NCI-H1417 treated with DMSO at 0.1 percent for 48 hours (cell line): ENCODE measurements at places on chromosomes 2 and 18.

DNA sequence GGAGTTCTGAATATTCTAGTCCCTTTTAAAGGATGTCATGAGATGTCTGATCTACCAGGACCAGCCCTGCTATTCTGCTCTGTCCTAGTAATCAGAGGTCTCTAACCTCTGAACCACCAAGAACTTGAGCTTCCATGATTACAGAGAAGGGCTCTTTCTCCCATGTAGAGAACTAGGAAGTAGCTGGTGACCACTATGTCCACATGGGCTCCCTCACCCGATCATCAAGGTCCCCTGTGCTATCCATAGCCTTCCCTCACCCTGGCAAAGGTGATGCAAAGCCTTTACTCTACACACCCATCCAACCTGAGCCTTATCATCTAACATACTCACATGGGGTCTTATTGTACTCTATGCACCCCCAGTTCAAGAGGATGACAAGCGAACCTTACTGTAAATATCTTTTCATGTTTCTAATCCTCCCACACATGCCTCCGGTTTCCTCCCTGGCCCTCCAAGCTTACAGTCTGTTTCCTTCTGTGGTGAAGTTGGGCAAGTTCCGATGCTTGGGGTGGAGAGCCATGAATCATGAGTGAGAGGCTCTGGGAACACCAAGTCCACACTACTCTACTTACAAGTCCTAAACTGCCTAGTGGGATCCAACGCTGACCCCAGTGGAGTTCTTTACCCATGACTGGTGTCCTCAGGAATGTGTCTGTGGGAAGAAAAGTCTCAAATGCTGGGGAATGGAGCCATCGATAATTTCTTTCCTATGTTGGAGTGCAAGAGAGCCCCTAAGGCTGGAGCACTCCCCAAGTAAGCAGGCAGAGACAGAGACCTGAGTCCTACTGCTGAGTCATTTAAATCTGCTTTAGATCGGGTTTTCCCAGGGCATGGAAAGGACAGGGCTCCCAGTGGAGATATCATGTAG lies 73.3 kb upstream of the KLF7 start:
- DNase-seq: no peak

DNA sequence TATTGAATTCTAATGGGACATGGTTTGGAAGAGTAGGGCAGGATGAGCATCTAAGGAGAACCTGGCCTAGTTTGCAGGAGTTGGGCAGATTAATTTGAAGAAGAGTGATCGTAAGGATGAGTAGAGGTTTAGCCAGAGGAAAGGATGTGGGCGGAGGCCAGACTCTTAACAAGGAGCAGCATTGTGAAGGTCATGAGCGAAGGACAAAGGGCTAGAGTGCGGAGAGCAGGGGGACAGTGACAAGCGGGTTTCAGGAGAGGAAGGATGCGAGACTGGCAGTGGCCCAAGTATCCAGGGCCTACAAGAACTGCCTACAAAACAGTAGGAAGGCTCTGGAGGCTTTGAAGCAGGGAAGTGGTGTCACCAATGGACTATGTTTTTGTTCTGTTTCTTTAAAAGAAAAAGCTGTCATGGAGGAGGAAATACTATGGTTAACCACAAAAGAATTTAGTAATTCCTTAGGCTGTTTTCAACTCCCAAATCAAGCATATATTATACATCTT lies 20.1 kb downstream of the SLC66A3 start:
- DNase-seq: no peak

- no peak for DNase-seq
These were observed 132.0 kb upstream of the HDAC4 start for GRCh38 chr2:239532859-239533258.

GRCh38 chr2:105364436-105365139 lies 27.2 kb downstream of the C2orf49 start:
- DNase-seq: no peak

GRCh38 chr2:119730671-119731177 lies 29.0 kb upstream of the PTPN4 start:
- no peak for DNase-seq

GRCh38 chr2:85250045-85250444 lies 77.7 kb downstream of the TGOLN2 start:
- DNase-seq: no peak

DNA sequence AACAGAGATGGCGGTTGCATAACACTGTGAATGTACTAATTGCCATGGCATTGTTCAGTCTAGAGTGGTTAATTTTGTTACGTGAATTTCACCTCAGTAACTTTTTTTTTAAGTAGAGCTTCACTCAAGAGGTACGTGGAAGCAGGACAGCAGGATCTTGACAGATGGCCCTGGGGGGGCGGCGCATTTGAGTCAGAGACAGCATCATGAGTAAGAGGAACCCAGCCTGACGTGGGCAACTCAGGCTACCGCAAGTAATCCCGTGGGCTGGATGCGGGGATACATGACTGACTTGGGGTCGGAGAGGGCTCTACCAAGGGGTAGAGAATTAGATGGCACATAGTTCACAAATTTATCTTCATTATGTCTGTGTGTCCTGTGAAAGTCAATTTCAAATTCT lies 38.1 kb upstream of the DAPL1 start:
- DNase-seq: no peak

- DNase-seq: no peak
These were observed 102.9 kb upstream of the EPB41L3 start for GRCh38 chr18:5646739-5647138.

DNA sequence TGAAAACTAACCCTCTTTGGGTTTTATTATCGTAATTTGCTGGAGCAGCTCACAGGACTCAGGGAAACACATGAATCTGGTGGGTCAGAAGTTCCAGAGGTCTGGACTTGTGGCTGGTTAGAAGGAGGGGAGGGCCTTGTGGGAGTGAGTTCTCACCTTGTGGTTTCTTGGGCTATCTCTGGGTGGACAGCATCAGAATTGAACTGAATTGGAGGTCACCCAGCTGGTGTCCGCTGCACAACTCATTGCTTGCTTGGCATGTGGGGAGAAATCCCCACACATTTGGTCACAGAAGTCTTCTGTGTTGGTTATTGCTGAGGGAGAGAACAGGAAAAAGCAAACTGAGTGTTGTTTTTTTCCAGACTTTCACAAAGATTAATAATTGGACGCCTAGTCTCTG lies 27.5 kb downstream of the ZNF892 start:
- no peak for DNase-seq

- DNase-seq: no peak
These were observed 267.3 kb upstream of the MC4R start for GRCh38 chr18:60639836-60640235.

DNA sequence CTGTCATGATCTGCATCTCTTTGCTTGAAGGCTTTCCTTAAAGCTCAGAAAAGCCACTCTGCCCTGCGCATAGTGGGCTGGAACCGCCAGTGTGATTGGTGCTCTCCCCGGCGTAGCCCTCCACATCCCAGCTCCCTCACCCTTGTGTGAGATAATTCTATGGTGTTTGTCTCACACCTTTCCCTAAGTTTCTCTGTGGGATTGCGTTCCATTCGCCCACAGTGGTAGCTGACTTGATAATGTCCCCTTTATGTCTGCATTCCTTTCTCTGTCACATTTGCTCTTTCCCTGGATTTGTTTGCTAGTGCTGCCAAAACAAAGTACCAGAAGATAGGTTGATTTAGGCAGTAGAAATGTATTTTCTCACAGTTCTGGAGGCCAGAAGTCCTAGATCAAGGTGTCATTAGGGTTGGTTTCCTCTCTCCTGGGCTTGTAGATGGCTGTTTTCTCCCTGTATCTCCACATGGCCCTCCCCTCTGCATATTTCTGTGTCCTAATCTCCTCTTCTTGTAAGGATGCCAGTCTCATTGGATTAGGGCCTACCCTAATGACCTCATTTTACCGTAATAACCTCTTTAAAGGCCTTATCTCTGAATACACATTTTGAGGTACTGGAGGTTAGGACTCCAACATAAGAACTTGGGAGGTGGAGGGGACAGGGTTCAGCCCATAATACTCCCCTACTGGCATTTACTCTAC lies 7.4 kb upstream of the TMEM87B start:
- no peak for DNase-seq

- no peak for DNase-seq
These were observed 10.6 kb downstream of the IRS1 start for GRCh38 chr2:226788881-226789490.

- DNase-seq: no peak
These were observed 170.0 kb downstream of the CYRIA start for GRCh38 chr2:16495509-16496208.

DNA sequence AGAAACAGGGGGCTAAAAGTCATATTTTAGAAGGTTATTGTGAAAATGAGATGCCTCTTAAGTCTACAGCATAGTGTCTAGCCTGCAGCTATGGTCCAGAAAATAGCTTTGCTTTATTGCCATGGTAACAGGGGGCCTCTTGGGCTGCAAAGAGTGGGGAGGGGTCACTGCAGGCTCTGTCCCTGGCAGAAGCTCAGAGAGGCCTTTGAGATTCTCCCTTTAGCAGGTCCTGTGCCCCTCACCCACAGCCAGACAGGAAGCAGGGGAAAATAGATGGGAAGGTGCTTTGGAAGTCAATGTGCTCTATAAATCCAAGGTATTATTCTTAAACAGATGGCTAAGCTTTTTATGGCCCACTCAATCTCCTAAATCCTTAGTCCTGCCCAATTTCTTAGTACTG lies 1021.3 kb upstream of the GYPC start:
- DNase-seq: no peak

DNA sequence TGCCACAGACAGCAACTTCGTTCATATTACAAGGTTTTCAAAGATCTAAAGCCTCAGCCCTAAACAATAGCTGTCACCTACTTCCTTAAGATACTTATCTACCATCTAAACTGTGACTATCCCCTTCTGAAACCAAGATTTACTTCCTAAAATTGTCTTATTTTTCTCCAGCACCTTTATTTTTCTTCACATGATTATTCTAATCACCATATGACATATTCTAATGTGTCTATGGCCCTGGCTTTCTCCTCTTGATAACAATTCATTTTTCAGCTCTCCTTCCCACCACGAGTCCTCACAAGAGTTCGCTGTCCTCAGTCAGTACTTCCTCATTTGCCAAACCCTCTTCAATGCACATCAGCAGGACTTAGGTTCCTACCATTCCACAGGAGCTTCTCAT lies 53.9 kb downstream of the RTTN start:
- no peak for DNase-seq

DNA sequence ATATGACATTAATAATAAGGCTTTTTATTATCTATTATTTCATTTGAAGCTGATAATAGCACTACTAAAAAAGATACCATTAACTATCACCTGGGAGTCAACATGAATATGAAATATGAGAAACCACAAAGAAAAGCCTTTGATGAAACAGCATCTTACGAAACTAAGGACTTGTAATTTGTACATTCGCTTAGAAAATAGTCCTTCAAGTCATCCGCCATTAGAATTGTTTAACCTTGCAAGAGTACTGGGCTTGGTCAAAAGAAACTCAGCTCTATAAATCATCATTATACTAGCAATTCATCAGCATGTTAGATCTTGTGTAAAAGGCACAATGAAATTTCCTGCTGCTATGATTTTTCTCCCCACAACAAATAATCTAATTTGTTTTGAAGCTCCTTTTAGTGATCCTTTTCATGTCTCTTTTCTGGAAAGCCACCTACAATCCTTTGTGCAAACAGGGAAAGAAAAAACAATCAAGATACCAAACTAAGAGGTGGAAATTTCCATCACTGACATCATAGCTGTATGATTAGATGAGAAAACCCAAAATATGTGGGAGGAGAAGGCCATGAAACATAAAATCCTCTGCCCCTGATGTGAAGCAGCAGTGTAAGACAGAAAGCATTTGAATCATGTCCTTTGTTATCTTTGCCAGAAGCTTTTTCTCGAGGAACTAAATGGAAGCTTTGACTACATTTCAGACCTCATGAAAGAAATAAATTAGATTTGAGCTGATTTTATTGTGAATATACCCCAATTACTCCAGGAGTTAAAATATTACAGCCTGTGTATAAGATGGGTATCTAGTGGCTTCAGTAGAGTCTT lies 31.2 kb downstream of the SCN9A start:
- DNase-seq: no peak

GRCh38 chr2:230916218-230916617 lies 8.8 kb downstream of the GPR55 start:
- no peak for DNase-seq

DNA sequence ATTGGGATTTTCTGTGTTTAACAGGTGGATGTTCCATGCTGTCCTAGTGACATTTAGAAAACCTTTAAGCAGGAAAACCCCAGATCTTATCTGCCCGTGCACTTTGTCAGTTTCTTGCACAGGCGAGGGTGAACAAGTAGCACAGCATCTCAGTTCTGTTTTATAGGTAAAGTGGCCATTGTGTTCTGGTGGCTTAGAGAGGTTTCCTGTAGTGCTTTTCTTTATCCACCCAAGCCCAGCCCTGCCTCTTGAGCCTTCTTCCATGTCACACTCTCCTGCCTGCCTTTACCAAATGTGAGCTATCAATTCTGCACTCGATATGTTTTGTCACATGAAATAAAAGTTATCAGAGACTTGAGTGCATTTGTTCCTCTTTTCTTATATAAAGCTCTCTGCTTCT lies 135.3 kb upstream of the NOSTRIN start:
- DNase-seq: no peak

DNA sequence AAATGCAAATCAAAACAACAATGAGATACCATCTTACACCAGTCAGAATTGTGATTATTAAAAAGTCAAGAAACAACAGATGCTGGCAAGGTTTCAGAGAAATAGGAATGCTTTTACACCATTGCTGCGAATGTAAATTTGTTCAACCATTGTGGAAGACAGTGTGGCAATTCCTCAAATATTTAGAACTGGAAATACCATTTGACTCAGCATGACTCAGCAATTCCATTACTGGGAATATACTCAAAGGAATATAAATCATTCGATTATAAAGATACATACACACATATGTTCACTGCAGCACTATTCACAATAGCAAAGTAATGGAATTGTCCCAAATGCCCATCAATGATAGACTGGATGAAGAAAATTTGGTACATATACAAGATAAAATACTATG lies 516.7 kb downstream of the ERBB4 start:
- DNase-seq: no peak

GRCh38 chr2:190767821-190768220 lies 112.8 kb upstream of the GLS start:
- no peak for DNase-seq

DNA sequence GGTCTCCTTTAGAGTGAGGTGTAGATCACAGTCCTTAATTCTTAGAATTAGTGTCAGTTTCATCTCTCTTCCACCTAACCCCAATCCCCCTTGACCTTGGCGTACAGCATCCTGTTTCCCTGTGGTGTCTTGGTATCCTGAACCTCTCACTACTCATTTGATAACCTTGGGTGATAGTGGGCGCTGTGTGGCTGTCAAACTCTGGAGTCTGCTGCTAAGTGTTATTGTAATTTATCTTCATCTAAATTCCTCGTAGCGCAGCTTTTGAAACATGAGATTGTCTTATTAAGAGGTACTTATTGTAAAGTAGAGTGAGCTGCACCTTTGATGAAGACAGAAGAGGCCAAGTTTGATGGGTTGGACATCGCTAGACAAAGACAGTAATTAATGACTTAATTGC lies 222.6 kb upstream of the SPRED2 start:
- DNase-seq: peak; percentile 42

GRCh38 chr18:46892842-46893241 lies 24.5 kb downstream of the PIAS2 start:
- no peak for DNase-seq

GRCh38 chr2:204576362-204576979 lies 31.2 kb downstream of the PARD3B start:
- DNase-seq: no peak
